ENCODE measurements at places on chromosomes 13 and 19.

- DNase-seq = no peak
Measured at GRCh38 chr13:42836930-42837690, 55.7 kb downstream of the FAM216B start.

DNA sequence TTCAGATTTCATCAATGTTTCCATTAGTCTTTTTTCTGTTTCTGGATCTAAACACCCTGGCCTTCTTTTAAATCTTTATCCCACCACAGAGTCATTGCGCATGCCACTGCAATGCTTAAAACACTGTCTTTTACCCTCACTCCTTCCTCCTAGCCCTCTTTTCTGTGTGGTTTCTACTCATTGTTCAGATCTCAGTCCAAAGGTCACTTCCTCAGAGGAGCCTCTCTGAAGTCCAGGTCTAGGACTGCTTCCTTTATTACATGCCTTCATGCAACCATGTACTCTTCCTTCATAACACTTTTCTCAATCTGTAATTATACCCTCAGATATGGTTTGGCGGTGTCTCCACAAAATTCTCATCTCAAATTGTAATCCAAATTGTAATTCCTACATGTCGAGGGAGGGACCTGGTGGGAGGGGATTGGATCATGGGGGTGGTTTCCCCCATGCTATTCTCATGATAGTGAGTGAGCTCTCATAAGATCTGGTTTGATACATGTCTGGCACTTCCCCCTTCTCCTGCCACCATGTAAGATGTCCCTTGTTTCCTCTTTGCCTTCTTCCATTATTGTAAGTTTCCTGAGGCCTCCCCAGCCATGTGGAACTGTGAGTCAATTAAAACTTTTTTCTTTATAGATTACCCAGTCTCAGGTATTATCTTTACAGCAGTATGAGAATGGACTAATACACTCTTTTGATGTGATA, 808.9 kb downstream of the DIAPH3 start:
- no peak for DNase-seq

- no peak for DNase-seq
Measured at GRCh38 chr13:45481688-45482087, 16.9 kb downstream of the COG3 start.

- DNase-seq = no peak
Measured at GRCh38 chr13:107883561-107884175, 331.7 kb downstream of the LIG4 start.

DNA sequence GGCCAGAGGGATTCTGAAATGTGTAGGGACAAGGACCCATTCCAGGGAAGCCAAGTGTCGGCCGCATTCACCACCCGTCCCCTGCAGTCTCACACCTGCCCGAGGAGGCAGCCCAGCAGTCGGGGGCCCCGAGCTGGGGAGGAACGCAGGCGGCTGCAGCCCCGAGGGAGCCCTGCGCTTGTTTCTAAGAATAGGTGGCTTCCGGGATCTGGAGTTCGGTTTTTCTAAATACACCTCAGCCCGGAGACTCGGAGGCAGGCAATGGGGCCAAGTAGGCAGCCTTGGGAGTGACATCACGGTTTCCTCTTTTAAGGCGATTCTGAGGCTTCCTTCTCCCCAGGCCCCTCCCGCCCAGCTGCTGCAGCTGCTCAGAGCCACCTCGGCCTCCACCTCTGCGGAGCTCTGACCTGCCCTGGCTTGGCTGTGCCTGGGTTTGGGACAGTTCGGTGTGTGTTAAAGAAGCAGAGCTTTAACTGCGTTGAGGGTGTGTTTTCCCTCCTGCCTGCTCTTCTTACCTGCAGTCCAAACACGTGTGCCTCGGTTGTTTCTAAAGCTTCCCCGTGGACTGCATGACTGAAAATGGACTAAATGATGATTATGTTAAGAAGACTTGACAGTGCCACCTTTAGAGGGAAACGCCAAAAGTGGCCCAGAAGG, 80.5 kb downstream of the COL4A2 start:
- no peak for DNase-seq

GRCh38 chr13:112142401-112142930, 75.5 kb downstream of the SOX1 start:
- DNase-seq = no peak

- no peak for DNase-seq
Measured at GRCh38 chr19:16301999-16302694, 22.5 kb upstream of the KLF2 start.

DNA sequence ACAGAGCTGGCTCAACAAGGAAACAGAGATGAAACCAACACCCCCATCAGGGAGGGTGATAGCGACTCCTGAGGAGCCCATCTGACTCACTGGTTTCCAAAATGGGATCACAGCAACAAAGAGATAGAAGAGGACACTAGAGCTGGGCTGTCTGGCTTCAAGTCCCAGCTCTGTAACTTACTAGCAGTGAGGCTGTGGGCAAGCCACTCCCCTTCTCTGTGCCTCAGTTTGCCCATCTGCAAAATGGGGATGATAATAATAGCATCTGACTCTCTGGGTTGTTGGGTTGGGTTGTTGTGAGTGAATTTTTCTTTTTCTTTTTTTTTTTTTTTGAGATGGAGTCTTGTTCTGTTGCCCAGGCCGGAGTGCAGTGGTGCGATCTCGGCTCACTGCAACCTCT, 14.3 kb downstream of the IGSF23 start:
- no peak for DNase-seq

DNA sequence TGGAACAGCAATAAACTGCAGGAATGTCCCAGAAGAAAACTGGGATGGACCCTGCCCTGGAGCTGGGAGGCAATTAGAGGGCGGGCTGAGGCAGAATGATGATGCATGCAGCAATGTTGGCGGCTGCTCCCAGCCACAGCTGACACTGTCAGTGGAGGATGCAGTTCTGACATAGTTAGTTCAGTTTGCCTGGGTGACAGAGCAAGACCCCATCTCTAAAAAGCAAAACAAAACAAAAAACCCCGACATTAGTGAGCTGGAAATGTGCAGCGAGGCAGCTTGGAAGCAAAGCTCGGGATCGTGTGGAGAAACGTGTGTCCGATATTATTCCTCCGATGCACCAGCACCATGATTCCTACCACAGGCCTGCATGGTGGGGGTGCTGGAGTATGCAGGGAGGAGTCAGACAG, 110.1 kb upstream of the UQCRFS1 start:
- no peak for DNase-seq

DNA sequence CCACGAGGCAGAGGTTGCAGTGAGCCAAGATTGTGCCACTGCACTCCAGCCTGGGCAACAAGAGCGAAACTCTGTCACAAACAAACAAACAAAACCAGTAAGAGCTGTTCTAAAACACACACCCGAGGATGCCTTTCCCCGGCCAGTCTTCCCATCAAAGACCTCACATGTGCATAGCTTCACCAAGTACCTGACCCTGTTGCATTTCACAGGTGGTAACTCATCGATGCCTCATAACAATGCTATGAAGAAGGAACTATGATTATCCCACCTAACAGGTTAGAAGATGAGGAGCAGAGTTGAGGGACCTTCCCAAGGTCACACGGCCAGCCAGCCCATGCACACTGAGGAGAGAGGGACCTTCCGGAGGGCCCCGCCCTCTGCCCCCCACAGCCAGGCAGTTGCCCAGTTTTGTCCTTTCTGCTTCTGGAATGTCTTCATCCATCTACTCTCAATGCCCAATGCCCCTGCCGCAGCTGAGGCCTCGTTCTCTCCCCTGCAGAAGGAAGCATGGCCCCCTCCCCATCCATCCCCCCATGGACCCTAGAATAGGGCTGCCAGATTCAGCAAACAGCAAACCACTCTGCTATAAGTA, 16.8 kb upstream of the LENG8 start:
- no peak for DNase-seq

DNA sequence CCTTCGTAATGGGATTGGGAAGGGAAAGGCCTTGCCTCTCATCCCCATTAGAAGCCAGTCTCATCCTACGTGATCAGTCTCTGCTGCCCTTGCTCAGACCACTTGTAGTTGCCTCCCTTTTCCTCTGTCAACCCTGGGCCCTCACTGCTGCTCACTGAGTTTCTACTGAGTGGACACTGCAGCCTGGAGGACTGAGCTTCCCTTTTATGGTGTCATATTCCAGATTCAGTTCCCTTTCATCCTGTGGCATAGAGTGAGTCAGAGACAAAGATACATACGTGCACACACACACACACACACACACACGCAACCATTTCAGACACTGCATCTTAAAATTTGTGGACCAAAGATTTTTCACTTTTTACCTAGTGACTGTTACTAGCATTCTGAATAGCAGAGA, 56.6 kb downstream of the COG3 start:
- DNase-seq = no peak

DNA sequence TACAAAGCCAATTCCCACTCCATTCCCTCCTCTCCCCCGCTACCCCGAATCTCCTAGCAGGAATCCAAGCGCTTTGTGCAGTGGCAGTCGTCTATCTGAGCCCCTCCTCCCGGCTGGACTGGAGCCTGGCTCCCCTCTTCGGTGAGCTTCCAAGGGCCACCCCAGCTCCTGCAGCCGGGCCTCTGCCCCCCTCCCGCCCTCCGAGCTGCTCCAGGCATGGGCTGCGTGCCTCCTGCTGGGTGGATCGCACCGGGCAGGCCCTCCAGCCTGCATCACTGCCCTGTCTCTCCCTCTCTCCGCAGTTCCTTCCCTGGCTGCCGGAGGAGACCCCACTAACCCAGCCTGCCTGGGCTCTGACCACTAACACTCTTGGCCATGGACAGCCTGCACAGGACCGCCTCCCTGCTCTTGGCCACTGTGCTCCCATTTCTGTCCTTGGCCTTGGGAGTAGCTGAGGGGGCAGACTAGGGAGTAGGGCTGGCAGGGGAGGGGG, 12.9 kb upstream of the LENG8 start:
- no peak for DNase-seq

DNA sequence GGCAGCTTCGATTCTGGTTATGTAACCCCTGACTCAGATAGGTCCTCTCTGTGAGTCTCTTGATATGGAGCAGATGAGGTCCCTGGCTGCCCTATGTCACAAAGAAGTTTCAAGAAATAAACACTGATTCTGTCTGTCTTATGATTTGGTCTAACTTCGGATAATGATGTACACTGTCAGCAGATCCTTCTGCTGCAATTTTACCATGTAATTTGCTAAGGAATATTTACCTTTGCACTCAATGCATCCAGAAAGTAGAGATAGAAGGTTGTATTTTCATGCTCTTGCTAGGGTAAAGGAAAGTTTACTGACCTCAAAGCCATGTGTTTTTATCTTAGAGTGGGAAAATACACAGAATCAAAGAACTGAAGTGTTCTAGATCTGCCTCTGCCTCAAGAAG, 98.2 kb downstream of the KLF5 start:
- no peak for DNase-seq

- no peak for DNase-seq
Measured at GRCh38 chr19:12364391-12365235, 870 bp downstream of the ZNF442 start.

- no peak for DNase-seq
Measured at GRCh38 chr19:30123119-30123518, 181.1 kb downstream of the URI1 start.

GRCh38 chr19:1324806-1325567, 39.3 kb downstream of the EFNA2 start:
- DNase-seq = no peak

GRCh38 chr19:49473868-49474541, at the start of gene FLT3LG:
Gene FLT3LG, plus strand, starts transcription at chr19:49474215. Its CDS starts 425 bp downstream, at chr19:49474640.
- DNase-seq = peak; percentile 77

DNA sequence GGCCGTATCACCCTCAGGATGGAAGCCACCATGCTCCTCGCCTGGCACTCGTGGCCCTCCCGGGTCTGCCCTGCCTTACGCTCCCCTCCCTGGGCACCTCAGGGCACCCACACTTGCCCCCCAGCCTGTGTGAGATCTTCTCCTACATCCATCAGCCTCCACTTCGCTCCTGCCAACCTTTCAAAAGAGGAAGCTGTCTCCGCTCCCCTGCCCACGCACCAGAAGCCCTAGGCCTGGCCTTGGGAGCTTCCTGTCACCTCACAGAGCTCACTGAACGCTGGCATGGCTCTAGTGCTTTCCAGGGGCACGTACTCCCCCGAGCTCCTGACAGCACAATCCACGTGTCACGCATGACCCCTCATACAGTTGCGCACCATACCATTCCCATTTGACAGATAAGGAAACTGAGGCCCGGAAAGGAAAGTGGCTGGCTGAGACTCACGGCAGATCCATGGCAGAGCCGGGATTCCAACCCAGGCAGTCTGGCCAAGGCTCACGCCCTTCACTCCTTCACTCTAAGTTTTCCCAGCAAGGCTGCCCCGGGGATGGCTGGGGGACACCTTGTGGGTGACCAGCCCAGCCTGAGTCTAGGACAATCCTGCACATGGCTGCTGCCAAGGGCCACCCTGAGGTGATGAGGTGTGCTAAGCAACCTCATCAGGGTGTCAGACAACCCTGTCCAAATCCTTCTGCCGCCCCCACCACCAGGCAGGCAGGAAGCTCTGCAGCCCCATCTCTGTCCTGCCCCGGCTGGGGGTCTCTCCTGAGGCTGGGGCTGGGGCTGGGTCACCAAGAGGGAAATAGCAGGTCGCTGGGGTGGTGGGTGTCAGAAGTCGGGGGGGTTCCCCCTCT, 19.3 kb downstream of the PPP1R12C start:
- DNase-seq = no peak

GRCh38 chr19:1609103-1609396, 3.8 kb upstream of the UQCR11 start:
- DNase-seq = no peak

GRCh38 chr13:91904005-91904404, 505.6 kb downstream of the GPC5 start:
- no peak for DNase-seq

DNA sequence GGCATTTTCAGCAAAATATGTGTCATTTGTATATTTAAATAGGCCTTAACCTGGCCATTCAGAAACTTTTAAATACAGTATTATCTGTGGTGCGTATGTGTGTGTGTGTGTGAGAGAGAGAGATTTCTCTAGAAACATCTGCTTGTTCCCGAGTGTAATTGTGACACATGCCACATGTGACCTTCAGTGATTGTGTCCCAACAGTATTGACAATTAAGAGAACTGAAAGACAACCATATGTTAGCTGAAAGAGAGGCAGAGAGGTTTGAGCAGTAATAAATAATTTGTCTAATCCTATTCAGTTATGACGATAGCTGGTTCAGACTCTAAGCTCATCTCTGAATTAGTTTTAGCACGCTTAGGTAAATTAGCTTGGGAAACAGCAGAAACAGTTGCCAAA, 1503.1 kb downstream of the PCDH9 start:
- DNase-seq = no peak

- no peak for DNase-seq
Measured at GRCh38 chr13:74346960-74347359, 212.8 kb upstream of the KLF12 start.

DNA sequence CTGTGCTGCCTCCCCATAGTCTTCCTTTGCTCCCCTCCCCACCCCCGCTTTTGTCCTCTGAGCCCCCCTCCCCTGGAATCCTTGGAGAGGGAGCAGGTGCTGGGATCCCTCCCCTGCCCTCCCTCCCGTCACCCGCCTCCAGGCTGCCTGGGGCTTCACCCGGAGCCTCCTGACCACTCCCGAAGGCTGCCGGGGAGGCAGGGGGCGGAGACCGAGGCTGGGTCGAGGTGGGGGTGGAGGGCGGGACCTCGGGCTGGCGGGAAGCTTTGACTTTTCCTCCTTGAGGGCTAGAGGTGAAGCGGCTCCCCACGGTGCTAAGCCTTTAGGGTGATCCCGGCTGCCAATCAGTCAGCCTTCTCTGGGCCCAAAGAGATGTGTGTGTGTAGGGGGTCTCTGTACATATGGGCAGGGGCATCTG, 1.5 kb downstream of the KMT5C start:
- no peak for DNase-seq
